ENCODE measurements at places on chromosomes 6 and 20. TPM values are rescaled to one million over a fixed set of nuclear protein-coding genes. Genes with fewer than 3 reads are reported as not detected.
A peak's percentile ranks its signal among the peaks of the same experiment; 100 is the strongest.

- DNase-seq: no peak
Observed at GRCh38 chr6:146316175-146316495, 227.5 kb upstream of the RAB32 start.

DNA sequence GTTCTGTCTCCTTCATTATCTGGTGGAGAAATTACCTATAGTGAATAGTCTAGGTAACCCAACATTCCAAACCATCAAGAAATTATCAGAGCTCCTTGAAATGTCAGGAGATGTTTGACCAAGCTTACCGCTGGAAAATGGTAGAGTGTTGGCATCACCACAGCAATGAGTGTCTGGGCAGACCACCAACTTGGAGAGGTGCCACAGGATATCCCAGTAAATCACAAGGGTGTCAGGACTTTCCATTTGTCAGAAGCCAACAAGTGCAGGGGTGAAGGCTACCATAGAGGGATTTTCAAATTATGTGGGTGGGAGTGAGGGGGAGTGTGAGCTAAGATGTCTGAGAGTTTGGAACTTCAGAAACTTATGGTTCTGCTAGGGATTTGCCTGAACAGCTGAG lies 73.2 kb downstream of the VGLL2 start:
- no peak for DNase-seq

GRCh38 chr20:1178623-1179022 lies 6.2 kb downstream of the TMEM74B start:
- no peak for DNase-seq

GRCh38 chr6:12037798-12038197 lies 25.7 kb downstream of the HIVEP1 start:
- no peak for DNase-seq

- peak; percentile 55 for DNase-seq
Observed at GRCh38 chr20:37192137-37192854, 12.9 kb upstream of the MROH8 start.

GRCh38 chr6:5338177-5338960 lies 77.1 kb downstream of the FARS2 start:
- no peak for DNase-seq

DNA sequence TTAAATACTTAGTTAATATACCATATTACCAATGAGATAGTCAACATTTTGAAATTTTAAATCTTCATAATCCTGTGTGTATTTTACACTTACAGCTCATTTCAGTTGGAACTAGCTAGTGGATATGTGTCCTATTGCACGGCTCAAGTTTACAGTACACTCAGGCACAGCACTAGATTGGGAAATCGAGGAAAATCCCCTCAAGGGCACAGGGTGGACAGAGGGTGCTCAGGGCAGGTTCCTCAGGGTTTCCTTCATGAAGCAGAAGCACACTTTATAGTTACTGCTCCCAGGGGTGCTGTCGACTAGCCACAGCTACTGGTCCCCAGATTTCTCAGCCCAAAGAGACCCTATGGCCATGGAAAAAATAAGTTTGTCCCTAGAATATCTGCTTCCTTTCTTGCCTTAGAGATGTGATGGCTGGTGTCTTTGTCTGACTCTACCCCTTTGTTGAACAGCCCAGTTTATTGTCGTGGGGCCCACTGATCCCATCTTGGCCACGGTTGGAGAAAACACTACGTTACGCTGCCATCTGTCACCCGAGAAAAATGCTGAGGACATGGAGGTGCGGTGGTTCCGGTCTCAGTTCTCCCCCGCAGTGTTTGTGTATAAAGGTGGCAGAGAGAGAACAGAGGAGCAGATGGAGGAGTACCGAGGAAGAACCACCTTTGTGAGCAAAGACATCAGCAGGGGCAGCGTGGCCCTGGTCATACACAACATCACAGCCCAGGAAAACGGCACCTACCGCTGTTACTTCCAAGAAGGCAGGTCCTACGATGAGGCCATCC lies 1.5 kb downstream of the BTN2A1 start:
- no peak for DNase-seq

DNA sequence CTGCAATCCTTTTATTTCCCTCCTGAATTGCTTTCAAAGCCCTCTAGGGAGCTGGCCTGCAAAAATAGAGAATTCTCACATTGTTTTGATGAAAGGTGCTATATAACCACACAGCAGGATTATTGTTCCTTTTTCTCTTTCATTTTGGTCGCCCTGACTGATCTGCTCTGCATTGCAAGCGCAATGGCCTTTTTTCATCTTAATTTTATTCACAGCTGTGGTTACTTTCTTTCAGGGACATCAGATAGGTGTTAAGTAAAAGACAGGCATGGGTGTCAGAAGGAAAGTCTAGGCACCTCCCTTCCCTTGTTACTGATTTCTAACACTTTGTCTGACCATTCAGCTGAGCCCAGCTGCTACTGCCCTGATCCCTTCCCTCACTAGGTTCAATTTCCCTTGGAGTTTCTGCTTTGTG lies 850.5 kb upstream of the MAP3K7 start:
- DNase-seq: no peak

DNA sequence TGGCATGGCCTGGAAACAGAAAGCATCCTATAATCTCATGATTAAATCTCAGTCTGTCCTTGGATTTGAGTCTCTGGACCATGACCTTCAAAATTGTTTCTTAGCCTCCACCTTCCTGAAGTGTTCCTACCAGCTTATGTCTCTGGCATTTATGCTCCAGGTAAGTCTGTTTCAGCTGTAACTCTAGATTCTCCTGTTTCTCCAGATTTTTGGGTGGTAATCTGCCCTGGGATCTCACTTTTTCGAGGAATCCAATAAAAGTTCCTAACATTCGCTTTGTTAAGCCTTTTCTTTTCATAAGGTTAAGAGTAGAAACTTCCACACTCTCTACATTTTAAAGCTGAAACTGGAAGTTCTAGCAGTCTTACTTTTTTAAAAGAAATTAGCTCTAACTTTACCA lies 318.5 kb downstream of the C6orf118 start:
- DNase-seq: no peak

- DNase-seq: no peak
Observed at GRCh38 chr20:20567712-20568111, 144.7 kb downstream of the RALGAPA2 start.

Gene PRRT1
- 0.57 TPM for total RNA-seq

Gene TFAP2A
- not detected for total RNA-seq

Gene ANGPT4
- total RNA-seq: not detected

Data from activated T-helper 1 cell treated with anti-CD3 and anti-CD28 coated beads, Interleukin-12 subunit alpha, Interleukin-12 subunit beta, Interleukin-2, Interleukin-4 antibody, amounts not matched to agents 30 ng/mL and 10 ng/mL and 1 ng/mL, durations not matched to agents 14 hours and 24 hours and 36 hours (primary cell).